ENCODE measurements at places on chromosomes 13 and 19.

DNA sequence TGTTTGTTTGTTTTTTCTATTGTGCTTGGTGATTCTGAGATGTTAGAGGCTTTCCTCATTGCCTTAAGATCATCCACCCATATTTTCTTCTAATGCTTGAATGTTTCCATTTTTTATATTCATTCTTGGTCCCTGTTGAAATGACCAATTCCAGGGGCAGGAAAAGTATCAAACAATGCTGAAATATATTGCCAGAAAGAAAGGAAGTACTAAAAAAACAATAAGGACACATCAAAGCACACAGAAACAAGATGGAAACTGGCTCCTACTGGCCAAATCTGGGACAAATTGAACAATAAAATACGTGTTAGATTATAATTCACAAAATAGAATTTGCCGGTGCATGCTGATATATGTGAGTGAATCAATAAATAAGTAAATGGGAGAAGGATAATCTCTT is 23.9 kb downstream of the ZDHHC20 start:
- no peak for DNase-seq

GRCh38 chr19:55358943-55359908 is 3.8 kb downstream of the GARIN5B start:
- no peak for DNase-seq

GRCh38 chr19:6278740-6279619 is 795 bp downstream of the MLLT1 start:
- no peak for DNase-seq

- DNase-seq, result no peak
These were observed 539.2 kb upstream of the PCDH9 start for GRCh38 chr13:67769063-67769986.

Measured in stimulated activated CD8-positive, alpha-beta memory T cell treated with anti-CD3 and anti-CD28 coated beads, Interleukin-7, amount 100 ng/mL, for 1 hour (primary cell).